ENCODE measurements at places on chromosomes 16 and 17.

GRCh38 chr17:71881041-71881440, 239.8 kb upstream of the SOX9 start:
- no peak for DNase-seq

GRCh38 chr17:861364-861763, 79.2 kb downstream of the MRM3 start:
- no peak for DNase-seq

GRCh38 chr17:76827736-76828135, 40.5 kb upstream of the MGAT5B start:
- no peak for DNase-seq

GRCh38 chr17:71548540-71549190, 572.2 kb upstream of the SOX9 start:
- peak; percentile 4 for DNase-seq

DNA sequence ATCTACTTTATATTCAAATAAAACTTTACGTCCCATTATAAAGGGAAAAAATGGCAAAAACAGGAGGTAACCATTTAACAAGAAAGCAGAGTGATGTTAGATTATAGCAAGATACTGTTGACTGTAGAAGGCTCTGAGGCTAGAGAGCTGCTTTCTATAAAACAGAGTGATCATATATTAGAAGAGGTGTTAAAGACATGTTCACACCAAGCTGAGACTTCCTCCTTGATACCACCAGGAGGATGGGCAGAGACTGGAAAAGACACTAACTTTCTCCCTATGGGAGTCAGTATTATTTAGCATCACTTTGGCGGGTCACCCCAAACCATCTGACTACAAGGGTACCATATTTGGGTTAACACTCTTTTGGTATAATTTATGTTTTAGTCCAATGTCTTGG, 687 bp upstream of the CIITA start:
- DNase-seq = no peak

DNA sequence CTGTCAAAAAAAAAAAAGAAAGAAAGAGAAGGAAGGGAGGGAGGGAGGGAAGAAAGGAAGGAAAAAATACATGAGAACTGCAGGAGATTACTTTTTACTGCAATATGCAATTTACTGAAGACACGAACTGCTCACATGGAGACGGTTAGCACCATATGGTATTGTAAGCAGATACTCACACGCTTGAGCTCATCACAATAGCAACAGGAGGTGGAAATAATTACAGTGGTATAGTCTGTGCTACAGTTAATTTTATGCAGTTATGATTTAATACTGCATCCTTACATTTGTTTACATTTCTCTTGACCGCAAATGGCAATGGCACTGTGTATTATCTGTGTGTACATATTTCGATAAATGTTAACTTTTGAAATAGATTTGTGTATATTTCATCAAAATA, 21.4 kb upstream of the SLC46A1 start:
- peak; percentile 15 for DNase-seq

- no peak for DNase-seq
These were observed 224.8 kb upstream of the TNRC6C start for GRCh38 chr17:77733576-77734296.

- no peak for DNase-seq
These were observed 9.6 kb upstream of the AKAP10 start for GRCh38 chr17:19986941-19987861.

GRCh38 chr16:12544477-12545296, 259.0 kb downstream of the CPPED1 start:
- no peak for DNase-seq

- DNase-seq = no peak
These were observed 134.7 kb downstream of the RBFOX3 start for GRCh38 chr17:79476074-79476652.

DNA sequence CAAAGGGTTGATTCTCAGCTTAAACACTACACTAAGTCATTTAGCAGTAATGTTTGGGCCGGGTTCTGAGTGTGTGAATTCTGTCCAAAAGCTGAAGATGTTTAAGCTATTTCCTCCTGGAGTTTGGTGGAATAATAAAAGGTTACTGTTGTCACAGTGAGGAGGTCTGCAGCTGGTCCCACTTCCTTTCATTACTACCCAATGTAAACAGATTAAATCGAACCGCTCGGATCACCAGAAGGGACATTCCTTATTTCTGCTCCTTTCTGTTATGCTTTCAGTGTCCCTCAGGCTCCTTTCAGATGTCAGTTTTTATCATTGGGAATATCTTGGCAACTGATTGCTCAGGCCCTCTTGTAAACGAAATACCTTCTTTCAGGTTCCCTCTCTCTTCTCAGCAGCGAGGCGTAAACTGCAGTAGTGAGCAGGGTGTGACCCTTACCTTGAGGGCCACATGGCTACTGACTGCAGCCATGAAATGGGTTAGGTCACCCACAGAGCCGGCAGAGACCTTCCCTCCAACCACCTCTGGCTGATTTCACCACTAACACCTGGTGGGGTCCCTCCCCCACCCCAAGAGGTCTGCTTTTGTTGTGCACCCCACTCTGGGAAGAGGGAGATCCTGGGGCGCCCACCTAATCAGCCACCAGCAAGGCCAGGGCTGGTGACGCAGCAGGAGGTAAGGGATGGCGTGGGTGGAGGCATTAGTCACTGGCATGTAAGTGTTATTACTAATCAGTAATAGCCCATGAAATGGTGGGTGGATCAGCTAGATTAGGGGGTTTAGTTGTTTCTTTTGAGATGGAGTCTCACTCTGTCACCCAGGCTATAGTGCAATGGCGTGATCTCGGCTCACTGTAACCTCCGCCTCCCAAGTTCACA, 117.6 kb downstream of the VPS53 start:
- peak; percentile 45 for DNase-seq

DNA sequence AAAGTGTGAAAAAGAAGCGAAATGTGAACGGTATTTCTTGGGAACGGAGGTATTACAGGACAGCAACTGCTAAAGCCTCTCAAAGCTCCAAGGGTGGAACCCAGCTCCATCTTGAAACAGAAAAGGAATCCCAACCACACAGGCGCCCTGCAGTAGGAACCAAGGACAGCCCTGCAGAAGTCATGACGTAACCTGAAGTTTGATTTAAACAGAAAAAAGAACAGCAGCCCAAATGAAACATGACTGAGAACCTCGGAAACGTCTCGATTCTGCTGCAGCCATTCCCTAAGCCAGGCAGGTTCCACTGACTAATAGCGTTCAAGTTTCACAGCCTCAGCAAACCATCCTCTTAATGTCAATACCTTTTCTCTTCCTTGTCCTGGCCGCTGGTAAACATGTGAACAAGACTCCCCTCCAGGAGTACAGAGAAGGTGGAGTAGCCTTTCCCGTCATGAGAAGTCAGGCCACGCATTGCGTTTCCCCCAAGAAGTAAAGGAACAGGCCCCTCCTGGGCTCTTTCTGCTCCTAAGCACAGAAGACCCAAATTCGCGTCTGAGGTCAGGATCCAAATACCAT, 20.1 kb downstream of the SIAH1 start:
- DNase-seq = peak; percentile 53

GRCh38 chr16:67278773-67279295, 498 bp upstream of the PLEKHG4 start:
- no peak for DNase-seq

DNA sequence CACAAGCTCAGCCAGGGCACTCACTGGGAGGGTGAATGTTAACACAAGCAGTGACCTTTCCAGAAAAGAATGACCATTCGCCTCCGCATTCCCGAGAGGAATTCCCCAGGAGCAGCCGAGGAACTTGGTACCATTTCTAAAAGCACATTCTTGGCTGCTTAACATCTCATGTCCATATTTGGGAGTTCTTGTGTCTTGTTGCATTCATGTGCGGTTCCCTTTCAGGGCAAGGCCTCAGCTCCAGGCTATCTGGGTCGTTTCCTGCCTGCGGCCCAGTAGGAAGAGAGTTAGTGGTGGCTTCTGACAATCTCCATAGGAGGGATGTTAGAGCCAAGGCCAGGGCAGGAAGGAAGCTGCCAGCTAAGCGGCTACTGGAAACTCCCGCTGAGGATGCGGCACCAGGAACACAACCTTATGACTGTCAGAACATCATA, 27.8 kb upstream of the MEAK7 start:
- peak; percentile 92 for DNase-seq

- DNase-seq = peak; percentile 69
These were observed 25.8 kb downstream of the STAT3 start for GRCh38 chr17:42362245-42362961.

Data from adipocyte (in vitro differentiated cells).